Smooth muscle cell of the coronary artery (primary cell): ENCODE measurements at places on chromosomes 12 and 14. TPM values are rescaled to one million over a fixed set of nuclear protein-coding genes. Genes with fewer than 3 reads are reported as not detected.

NOVA1 gene
- total RNA-seq, result 0.90 and 2.2 TPM in 2 replicates

TAS2R46 gene
- 0.82 and 1.9 TPM in 2 replicates for total RNA-seq

TAS2R31 gene
- total RNA-seq, result 1.2 and 2.3 TPM in 2 replicates

RASAL1 gene
- not detected in 2 replicates for total RNA-seq

SNX6 gene
- total RNA-seq, result 66.9 and 67.9 TPM in 2 replicates

NEUROD4 gene
- total RNA-seq, result not detected in 2 replicates

SRGAP1 gene
- 2.6 and 26.2 TPM in 2 replicates for total RNA-seq

MIP gene
- not detected in 2 replicates for total RNA-seq

CLEC2B gene
- 2.3 and 206 TPM in 2 replicates for total RNA-seq

TEAD4 gene
- total RNA-seq, result 4.9 and 9.6 TPM in 2 replicates

KRT6C gene
- not detected in 2 replicates for total RNA-seq

CCDC184 gene
- 0.30 and 0.35 TPM in 2 replicates for total RNA-seq

IAPP gene
- not detected in 2 replicates for total RNA-seq

TDRD9 gene
- 0.30 and 4.1 TPM in 2 replicates for total RNA-seq

CACNB3 gene
- total RNA-seq, result 6.0 and 10.9 TPM in 2 replicates

OR10G3 gene
- total RNA-seq, result not detected in 2 replicates

GPX2 gene
- not detected in 2 replicates for total RNA-seq

LGR5 gene
- 2.3 TPM in 1 of 2 replicates, not detected in the other for total RNA-seq

AVPR1A gene
- total RNA-seq, result 3.3 TPM in 1 of 2 replicates, not detected in the other

WNT5B gene
- 2.9 and 28.5 TPM in 2 replicates for total RNA-seq

SDR9C7 gene
- total RNA-seq, result not detected in 2 replicates

C12orf54 gene
- not detected in 2 replicates for total RNA-seq

MLXIP gene
- 7.3 and 14.7 TPM in 2 replicates for total RNA-seq

WSCD2 gene
- total RNA-seq, result not detected in 2 replicates

PKP2 gene
- total RNA-seq, result 0.35 and 2.3 TPM in 2 replicates

TBX5 gene
- total RNA-seq, result 1.1 TPM in 2 replicates

ENDOU gene
- total RNA-seq, result 0.15 TPM in 1 of 2 replicates, not detected in the other

SLCO1C1 gene
- total RNA-seq, result 0.75 TPM in 1 of 2 replicates, not detected in the other

CLEC1B gene
- not detected in 2 replicates for total RNA-seq

CDCA4 gene
- total RNA-seq, result 9.6 and 16.2 TPM in 2 replicates

KIF5A gene
- 0.15 and 0.23 TPM in 2 replicates for total RNA-seq

STAT2 gene
- 164 and 272 TPM in 2 replicates for total RNA-seq

GPR84 gene
- total RNA-seq, result not detected in 2 replicates

FSCB gene
- 0.75 TPM in 1 of 2 replicates, not detected in the other for total RNA-seq
